Hematopoietic multipotent progenitor cell (in vitro differentiated cells): ENCODE measurements at places on chromosomes 4 and X. TPM values are rescaled to one million over a fixed set of nuclear protein-coding genes. Genes with fewer than 3 reads are reported as not detected.
A peak's percentile ranks its signal among the peaks of the same experiment; 100 is the strongest.

DNA sequence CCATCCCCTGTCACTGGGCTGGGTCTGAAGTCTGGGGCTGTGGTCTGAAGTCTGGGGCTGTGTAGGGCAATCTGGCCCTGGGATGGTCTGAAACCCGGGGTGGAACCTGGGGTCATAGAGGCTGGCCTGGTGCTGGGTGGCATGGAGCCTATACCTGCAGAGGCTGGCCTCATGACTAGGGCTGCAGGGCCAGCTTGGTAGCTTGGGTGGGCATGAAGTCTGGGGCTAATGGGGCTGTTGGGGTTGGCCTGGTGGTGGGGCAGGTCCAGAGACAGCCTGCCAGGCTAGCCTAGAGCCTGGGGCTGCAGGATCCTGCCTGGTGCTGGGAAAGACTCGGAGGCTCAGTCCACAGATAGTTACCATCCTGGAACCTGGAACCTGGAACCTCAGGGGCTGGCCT, 37.0 kb downstream of the GALNT7 start:
- DNase-seq = no peak

DNA sequence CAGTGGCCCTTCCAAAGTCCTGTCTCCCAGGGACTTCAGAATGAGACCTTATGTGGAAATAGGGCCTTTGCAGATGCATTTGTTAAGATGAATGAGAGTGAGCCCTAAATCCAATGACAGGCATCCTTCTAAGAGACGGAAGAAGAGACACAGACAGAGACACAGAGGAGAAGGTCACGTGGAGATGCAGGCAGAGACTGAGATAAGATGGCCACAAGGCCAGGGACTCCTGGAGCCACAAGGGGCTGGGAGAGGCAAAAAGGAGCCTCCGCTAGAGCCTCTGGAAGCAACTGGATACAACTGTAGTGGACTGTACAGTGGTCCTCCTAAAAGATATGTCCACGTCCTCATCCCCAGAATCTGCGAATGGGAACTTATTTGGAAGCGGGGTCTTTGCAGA, 19.0 kb upstream of the CD99 start:
- no peak for DNase-seq

GRCh38 chr4:136032391-136032790, 1499.9 kb downstream of the PCDH18 start:
- DNase-seq = no peak

- DNase-seq = peak; percentile 52
Measured at GRCh38 chr4:38663090-38663800, 754 bp upstream of the KLF3 start.

DNA sequence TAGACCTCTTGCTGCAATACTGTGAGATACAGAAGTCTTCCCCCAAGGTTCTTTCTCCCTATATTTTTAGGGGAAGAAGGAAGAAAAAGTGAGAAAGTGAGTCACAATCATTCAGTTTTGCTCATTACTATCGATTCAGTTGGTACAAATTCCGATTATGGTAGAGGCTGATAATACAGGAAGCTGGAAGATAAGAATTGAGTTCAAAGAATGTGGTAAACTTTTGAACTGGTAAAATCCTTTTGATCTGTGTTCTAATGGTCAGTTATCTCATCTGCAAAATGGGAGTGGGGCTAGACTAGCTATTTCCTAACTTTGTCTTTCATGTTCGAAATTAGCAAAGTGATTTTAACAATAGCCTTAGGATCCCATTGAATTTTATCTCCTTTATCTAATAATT, 101.4 kb upstream of the FAT1 start:
- DNase-seq = no peak

DNA sequence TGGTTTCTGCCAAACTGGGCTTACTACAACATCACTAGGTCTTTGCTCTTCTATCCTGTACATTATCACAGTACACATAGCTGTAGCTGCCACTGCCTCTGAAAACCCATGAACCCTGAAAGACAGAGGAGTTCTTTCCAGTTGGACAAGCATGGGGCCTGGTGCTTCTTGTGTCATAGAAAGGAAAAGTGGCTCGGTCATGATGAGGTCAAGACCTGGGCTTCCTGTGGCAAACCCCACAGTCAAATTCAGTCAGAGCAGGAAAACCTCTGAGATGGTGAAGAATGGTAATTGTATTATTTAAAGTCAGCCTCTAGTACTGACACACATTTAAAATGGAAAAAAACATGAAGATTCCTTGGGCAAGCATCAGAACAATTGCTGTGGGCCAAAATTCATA, 133.3 kb upstream of the PRPS2 start:
- DNase-seq = no peak

- no peak for DNase-seq
Measured at GRCh38 chr4:72457158-72457557, 111.9 kb downstream of the ADAMTS3 start.

DNA sequence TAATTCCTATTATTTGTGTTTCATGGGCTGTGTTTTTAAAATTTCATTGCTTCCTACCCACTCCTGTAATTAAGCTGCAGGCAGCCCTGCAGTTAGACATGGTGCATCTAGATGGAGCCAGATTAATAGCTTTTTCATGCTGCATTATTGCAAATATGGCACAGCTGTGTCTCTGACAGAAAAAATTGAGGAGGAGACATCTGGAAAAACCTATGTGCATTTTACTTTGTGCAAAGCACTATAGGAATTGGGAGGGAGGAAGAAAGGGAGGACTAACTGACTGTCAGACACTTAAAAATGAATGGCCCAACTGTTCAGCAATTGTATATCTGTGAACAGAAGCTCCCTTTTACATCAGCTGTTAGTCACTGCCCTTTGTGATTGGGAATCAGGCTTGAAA, 8.1 kb upstream of the RPGR start:
- DNase-seq = no peak

DNA sequence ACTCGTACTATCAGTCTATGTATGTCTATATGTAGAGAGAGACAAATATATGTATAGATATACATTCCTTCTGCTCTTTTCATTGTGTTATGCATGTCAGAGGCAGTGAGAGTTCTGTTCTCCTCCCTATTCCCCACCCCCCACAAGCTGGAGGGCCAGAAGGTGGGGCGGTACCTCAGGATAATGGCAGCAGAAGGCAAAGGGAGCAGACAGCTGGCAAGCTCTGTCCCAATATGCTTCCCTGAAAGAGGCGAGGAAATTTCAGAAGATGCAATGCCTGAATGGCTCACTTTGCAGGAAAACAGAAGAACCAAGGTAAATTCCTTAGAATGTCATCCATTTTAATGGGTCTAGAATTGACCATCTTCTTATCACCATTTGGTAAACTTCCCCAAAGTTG, 114.4 kb downstream of the NAA11 start:
- no peak for DNase-seq

The PGRMC2 gene
- total RNA-seq = 4.8 TPM

The ABLIM2 gene
- under 0.01 TPM for total RNA-seq

The CLNK gene
- 0.27 TPM for total RNA-seq

The TMEM255A gene
- not detected for total RNA-seq

The PRR32 gene
- not detected for total RNA-seq
